Daoy (cell line): ENCODE measurements at places on chromosomes 6 and 20. TPM values are rescaled to one million over a fixed set of nuclear protein-coding genes. Genes with fewer than 3 reads are reported as not detected.

The SLC35D3 gene
- total RNA-seq: not detected in 2 replicates

The SNAP25 gene
- 0.09 and 0.80 TPM in 2 replicates for total RNA-seq

DNA sequence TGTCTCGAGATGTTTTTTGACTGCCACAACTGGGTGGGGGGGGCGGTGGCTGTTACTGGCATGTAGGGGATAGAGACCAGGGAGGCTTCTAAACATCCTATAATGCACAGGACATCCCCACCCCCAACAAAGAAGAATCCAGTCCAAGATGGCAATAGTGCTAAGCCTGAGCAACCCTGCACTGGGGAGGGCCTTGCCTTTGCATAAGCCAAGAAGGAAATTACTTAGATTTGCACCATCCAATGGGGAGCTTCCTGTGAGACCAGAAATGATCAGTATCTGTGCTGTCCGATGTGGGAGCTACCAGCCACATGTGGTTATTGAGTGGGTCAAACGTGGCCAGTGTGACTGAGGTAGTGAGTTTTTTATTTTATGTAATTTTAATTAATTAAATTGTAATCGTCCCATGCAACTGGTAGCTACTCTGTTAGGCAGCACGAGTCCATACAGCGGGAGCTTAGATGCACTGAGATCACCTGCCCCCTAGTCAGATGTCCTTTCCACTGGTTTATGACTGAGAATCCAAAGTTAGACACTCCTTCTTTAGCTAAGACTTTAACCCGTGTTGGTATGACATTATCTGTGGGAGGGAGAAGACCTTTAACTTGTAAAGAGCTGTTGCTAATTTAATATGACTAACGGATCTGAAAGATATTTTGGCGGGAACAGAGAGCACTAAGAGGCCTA lies 97.4 kb upstream of the NEDD9 start:
- DNase-seq: no peak

DNA sequence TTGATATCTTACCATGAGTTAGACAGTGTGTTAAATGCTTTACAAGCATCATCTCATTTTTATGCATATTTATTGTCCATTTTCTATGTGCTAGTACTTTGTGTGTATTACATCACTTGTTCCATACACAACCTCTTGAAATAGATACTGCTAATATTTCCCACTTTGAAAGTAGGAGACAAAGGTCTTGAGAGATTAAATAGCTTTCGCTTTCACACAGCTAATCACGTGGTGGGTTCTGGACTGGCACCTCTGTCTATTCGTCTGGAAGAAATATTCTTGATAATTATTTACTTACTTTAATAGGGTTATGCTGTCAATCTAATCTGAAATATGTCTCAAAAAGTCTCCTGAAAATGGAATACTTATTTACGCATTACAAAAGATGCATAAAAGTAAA lies 30.2 kb downstream of the EPHA7 start:
- no peak for DNase-seq
